ENCODE measurements at places on chromosomes 5 and 9.
A peak's percentile ranks its signal among the peaks of the same experiment; 100 is the strongest.

- DNase-seq = no peak
Measured at GRCh38 chr9:20309124-20309523, 313.2 kb downstream of the MLLT3 start.

DNA sequence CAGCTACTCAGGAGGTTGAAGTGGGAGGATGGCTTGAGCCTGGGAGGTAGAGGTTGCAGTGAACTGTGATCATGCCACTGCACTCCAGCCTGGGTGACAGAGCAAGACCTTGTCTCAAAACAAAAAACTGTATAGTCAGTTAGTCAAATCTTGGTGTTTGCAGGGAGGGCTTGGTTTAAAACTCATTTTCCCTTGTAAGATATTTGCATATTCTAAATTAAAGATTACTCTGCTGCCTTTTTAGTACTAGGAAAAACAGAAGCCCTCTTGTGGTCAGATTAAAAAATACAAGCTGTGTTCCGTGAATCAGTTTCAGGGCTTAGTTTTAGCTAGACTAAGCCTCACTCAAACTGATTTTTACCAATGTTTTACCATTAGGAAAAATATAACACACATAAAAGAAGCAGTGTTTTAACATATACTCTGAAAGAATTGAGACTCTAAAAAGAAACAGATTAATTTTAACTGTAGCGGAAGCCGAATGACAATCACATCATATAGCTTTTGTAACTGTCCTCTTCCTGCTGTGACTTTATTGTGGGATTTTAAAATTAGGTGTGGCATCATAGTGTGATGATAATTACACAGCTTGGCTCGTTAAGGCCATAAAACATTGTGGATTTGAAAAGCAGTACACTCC lies 84.9 kb upstream of the BASP1 start:
- peak; percentile 60 for DNase-seq

GRCh38 chr9:82052081-82052480 lies 63.5 kb downstream of the SPATA31D1 start:
- no peak for DNase-seq

- DNase-seq = peak; percentile 95
Measured at GRCh38 chr9:70080481-70081119, 37.0 kb downstream of the MAMDC2 start.

GRCh38 chr5:137072361-137073115 lies 426.6 kb downstream of the SPOCK1 start:
- DNase-seq = peak; percentile 62

DNA sequence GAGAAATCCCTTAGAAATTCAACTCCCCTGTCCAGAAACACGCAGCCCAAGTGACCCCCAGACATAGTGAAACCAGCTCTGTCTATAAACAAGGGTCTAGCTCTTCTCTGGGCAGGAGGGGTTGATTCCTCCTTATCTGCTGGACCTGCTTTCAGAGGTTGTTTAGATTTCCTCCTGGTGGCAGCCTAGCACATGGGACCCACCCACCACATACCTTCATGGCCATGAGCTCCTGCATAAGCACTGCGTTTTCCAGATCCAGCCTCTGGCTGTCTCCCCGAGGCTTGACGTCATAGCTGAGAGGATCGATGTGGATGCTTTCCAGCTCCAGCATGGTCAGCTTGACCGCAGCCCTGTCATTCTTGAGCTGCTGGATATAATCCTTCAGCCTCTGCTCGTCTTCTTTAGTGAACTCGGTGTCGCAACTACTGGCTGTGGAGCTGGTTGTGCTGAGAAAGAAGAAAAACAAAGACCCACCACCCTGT lies 77.0 kb downstream of the DCP2 start:
- DNase-seq = peak; percentile 98

DNA sequence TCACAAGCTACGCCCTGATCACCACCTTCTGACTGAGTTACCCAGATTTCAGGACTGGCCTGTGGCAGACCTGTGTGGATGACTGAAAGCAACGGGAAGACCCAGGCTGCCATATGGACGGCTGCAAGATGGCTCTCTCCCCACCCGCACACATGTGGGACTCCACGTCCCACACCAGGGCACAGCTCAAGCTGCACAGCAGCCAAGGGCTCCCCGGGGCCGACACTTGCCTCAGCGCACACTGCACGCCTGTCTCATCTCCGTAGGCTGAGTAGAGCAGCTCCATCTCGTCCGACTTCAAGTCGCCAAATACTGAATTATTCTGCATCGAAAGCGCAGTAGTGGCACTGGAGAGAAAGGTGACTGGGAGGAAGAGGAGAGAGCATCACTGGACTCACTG lies 14.5 kb downstream of the BRD9 start:
- DNase-seq = no peak

DNA sequence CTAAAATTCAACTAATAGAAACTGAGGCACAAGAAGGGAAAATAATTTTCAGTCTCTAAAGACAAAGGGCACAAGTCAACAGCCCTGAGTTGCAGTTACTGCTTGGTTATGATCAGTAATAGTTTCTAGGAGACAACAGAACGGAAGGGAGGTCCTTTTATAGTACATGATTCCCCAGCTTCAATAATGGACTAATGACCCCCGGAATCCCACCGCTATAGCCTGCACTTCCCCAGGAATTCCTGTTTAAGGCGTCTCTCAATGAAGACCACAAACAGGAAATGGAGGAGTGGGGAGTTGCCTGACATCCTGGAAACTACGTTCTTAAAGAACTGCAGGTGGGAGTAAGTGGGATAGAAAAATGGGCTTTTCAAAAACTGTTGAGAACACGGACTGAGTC lies 60.6 kb downstream of the DIAPH1 start:
- DNase-seq = peak; percentile 31

DNA sequence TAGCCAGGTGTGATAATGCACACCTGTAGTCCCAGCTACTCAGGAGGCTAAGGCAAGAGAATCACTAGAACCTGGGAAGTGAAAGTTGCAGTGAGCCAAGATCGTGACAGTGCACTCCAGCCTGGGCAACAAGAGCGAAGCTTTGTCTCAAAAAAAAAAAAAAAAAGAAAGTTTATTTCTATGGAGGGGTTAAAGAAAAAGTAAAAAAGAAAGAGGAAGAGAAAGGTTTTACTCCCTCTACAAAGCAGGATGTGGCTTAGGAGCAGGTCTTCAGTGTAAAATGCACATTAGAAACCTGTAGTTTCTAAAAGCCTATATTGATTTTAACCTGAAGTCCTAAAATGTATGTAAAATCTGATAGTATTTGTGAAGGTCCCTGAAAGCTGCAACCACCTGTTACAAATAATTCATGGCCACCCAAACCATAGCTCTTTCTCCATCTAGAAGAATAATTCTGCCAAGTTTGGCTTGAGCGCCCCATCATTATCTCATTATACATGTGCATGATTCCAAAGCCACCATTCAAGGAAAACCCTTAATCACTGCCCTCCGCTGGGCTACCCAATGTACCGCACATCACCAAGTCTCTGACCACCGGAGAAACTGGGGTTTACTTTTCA lies 3.4 kb downstream of the FNBP1 start:
- no peak for DNase-seq

- DNase-seq = peak; percentile 41
Measured at GRCh38 chr5:92775711-92776615, 805.1 kb downstream of the NR2F1-AS1 start.

DNA sequence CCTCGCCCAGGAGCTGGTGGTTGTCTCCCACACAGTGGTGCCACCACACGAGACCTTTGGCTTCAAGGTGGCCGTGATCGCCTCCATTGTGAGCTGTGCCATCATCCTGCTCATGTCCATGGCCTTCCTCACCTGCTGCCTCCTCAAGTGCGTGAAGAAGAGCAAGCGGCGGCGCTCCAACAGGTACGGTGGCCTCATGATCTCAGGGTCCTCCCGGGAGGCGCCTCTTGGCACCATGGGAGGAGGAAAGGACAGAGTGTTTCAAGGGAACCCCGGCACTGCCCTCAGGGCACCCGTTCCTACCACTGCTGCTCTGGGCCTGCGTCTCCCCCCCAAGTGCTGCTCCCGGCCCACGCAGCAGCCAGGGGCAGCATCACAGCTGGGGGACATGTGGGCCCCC lies 18.2 kb upstream of the CARD19 start:
- DNase-seq = no peak

DNA sequence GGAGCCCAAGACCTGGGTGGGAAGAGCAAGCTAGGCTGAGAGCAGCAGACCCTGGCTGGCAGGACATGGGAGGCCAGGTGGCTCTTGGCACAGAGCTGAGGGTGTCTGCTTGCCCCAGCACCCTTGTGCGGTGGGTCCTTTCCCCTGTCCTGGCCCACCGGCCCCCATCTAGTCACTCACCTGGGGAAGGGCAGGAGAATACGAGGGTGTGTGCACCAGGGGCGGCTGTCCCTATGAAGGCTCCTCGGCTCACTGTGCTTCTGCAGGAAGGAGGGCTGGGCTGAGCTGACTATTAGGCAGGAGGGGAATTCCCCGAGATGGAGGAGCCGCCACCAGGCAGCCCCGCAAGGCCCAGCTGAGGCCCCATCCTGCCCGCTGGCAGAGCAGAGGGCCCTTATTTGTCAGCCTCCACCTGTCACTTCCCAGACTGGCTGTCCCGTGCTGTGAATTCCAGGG lies 6.1 kb upstream of the TNIP1 start:
- DNase-seq = no peak

- DNase-seq = no peak
Measured at GRCh38 chr5:52743529-52743928, 44.2 kb upstream of the ITGA1 start.

- DNase-seq = no peak
Measured at GRCh38 chr5:166165596-166165995, 2125.8 kb upstream of the WWC1 start.

DNA sequence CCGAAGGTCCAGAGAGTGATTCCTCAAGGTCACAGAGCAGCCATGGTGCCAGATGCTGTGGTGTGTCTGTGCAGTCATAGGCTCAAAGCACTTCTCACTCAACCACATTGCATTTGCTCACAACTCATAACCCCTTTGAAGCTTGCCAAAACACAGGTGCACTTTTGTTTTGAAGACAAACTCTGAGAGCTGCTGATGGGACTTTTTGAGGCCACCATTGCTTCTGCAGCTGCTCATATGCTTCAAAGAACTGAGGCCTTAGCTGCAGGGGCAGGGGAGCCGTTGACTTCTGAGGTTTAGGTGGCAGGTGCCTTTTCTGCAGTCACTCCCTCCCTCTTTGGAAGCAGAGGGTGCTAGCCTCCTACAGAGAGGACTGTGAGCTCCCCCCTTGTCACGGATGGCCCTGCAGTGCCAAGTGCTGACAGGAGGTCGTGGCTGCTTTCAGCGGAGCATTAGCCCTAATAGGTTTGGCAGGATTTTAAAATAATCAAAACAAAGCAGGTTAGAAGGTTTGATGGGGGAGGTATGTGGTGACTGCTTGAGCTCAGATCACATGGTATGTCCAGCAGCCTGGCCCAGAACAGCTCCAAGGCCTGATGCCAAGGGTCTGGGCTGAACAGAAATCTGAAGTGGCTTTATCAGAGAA lies 232.1 kb downstream of the MAN2A1 start:
- no peak for DNase-seq

GRCh38 chr5:999032-999501 lies 9.5 kb upstream of the NKD2 start:
- no peak for DNase-seq

- DNase-seq = peak; percentile 25
Measured at GRCh38 chr5:14946815-14947620, 75.4 kb upstream of the ANKH start.

Data from fibroblast of mammary gland (primary cell).